ENCODE measurements at places on chromosomes 3 and 15. TPM values are rescaled to one million over a fixed set of nuclear protein-coding genes. Genes with fewer than 3 reads are reported as not detected.

DNA sequence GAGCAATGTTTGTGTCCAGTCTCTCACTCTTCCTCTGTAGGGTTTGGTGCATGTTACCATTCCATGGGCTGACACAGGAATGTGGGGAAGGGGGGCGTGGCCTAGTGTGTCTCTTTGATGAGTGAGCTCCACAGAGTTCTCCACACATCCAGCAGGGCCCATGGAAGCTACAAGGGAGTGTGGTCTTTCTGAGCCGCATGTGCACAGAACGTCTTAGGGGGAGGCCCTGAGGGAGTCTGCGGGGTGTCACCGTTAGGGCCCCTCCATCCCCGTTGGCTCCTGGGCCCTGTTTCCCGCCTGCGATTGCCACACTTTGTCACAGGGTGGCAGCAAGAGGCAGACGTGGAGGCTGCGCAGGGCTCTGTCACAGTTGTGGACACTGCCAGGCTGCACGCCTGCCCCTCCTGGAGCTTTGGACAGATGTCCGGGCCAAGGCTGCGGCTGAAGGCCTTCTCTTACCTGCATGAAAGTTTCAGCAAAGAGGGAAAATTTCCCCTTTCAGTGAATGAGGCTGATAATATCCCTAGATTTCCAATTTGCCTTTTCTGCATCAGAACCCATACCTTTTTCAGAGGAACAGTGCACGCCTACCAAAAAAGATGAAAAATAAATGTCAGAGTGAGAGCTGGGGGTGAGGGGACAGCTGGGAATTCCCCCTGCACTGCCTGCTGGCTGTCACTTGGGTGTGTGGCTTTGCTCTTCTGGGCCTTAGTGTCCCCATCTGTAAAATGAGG, 24.3 kb downstream of the CACNA2D3 start:
- no peak for ATAC-seq

- ATAC-seq: peak; percentile 93
Measured at GRCh38 chr15:40069178-40070165, 30.5 kb upstream of the SRP14 start.

DNA sequence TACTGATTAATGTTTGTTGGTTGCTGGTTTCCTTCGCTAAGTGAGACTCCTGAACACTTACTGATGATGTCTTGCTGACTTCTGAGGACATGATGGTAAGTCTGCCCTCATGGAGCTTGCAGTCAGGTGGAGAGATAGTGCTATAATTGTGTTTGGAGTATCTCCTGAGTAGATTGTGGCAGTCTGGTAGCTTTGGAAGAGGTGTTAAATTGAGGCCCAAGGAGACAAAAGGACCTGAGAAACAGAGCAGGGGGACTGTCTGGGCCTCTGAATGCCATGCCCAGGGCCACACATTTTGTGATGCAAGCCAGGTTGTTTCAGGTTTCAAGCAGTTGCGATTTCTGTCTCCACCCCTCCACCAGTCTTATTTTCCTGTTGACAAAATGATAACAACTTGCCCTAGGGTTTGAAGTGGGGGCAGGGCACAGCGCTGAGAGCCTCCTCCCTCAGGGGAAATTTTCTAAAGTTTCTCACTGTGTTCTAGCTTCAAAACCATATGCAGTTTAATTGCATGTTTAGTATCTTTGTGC, 16.7 kb downstream of the SMAD3 start:
- ATAC-seq: no peak

- no peak for ATAC-seq
Measured at GRCh38 chr3:192750201-192750600, 22.9 kb upstream of the FGF12 start.

GRCh38 chr15:39156166-39156565, 424.7 kb upstream of the THBS1 start:
- peak; percentile 44 for ATAC-seq

GRCh38 chr3:38151667-38152265, 13.3 kb downstream of the MYD88 start:
- ATAC-seq: no peak

GRCh38 chr3:181860235-181860634, 148.5 kb downstream of the SOX2 start:
- no peak for ATAC-seq

- ATAC-seq: no peak
Measured at GRCh38 chr3:130849091-130849552, 44.8 kb upstream of the ATP2C1 start.

DNA sequence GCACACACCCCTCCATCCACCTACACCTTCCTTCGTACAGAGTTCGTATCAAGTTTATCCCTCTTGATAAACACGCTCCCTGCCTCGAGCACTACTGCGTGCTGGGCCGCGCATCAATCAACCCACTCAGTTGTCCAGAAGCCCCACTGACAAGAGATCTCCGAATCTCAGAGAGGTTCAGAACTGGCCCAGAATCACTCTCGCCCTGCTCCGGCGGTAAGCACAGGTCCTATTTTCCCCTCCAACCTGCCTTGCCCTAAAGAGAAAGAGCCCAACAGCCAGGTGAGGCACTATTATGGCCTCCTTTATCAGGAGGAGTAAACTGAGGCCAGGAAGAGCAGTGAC, 494 bp upstream of the NISCH start:
- ATAC-seq: no peak

DNA sequence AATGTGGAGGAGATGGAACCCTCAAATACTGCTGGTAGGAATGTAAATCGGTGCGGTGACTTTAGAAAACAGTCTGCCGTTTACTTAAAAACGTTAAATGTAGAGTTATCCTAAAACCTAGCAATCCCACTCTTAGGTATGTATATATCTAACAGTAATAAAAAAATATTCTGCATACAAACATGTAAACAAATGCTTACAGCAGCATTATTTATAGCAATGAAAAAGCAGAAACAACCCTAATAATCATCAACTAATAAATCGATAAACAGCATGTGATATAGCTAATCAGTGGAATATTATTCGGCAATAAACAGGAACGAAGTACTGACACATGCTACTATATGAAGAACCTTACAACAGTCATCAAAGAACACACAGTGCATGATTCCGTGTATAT, 144.7 kb downstream of the CNTN3 start:
- no peak for ATAC-seq

GRCh38 chr3:161939918-161940620, 443.5 kb downstream of the OTOL1 start:
- peak; percentile 57 for ATAC-seq

DNA sequence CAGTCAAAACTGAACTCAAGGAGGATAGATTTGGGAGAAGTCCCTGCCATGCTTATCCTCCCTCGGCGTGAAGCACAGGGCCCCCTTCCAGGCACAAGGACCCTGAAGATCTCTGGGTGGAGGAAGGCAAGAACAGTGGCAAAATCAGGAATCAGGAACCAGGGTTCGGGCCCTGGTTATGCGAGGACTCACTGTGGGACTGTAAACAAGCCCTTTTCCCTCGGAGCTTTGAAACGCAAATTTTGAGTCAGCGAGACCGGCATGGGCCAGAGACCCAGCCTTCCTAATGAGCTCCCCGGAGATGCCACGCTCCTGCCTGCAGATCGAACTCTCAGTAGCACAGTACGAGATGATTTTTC, 70.1 kb downstream of the SLC12A8 start:
- no peak for ATAC-seq

GRCh38 chr3:56919137-56919796, 117.5 kb upstream of the ARHGEF3 start:
- ATAC-seq: no peak

DNA sequence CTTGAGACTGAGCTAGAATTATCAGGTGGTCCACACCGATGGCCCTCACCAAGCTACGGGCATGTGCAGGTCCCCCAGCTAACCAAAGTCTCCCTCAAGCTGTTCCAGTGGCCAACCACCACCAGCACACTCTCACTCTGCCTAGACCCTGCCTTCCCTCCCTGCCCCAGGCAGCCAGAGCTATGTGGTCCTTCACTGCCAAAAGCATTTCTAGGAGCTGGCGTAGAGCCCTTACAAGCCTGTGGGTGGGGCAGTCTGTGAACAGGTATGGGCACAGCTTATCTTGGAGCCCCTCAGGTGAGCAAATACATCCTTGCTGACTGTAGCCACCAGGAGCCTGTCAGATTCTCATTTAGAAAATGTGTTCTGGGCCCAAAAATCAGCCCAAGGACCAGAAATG, 159.8 kb upstream of the PPP2R3A start:
- no peak for ATAC-seq

DNA sequence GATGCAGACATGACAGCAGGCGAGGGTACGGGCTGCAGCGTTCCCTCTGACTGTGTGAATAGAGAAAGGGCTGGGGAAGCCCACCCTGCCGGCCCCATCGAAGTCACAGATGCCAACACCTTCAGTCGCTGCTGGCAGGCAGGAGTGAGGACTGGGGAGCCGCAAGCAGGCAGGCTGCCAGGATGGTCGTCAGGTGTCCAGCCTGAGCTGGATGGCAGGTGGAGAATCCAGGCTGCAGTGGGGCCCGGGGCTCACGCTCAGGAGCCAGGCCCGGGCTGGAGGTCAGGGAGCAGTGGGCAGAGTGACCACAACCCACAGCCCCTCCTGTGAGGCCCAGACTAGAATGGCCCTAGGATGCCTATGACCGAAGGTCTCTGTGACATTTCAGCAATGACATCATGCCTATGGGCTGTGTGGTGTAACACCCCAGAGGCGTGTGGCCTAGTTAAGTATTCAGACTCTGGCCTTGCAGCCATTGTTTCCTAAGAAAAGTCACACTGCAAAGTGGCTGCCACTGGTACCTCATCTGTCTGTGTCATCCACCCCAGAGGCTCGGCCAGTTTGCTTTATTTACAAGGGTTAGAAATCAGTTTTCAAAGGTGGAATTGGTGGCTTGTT, 15.7 kb downstream of the PRR23E start:
- peak; percentile 3 for ATAC-seq

- no peak for ATAC-seq
Measured at GRCh38 chr3:40398346-40398745, 11.4 kb downstream of the ENTPD3 start.

- peak; percentile 56 for ATAC-seq
Measured at GRCh38 chr3:12193485-12194165, 34.9 kb upstream of the TIMP4 start.

GRCh38 chr15:48875241-48875960, 2.5 kb upstream of the EID1 start:
- ATAC-seq: no peak

- no peak for ATAC-seq
Measured at GRCh38 chr3:130258532-130258952, 86.9 kb upstream of the COL6A5 start.

- ATAC-seq: no peak
Measured at GRCh38 chr15:80937718-80938117, 51.9 kb downstream of the MESD start.

DNA sequence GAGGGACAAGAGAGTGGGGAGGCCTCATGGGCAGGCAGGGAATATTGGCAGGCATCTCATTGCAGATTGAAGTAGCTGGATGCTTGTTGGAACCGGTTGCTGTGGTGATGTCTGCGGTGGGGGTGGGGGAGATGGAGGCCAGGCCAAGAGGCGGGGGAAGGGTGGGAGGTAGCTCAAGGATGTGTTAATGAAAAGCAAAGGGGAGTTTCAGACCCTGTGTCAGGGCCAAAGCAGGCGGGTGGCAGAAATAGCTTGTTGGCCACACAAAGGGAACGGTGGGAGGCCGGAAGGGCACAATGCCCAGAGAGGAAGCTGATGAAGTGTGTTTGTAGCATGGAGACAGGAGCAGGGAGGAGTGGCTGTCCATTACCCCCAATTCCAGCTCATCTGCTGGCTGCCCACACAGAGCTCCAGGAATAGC, 28.0 kb downstream of the CCDC33 start:
- ATAC-seq: no peak

DNA sequence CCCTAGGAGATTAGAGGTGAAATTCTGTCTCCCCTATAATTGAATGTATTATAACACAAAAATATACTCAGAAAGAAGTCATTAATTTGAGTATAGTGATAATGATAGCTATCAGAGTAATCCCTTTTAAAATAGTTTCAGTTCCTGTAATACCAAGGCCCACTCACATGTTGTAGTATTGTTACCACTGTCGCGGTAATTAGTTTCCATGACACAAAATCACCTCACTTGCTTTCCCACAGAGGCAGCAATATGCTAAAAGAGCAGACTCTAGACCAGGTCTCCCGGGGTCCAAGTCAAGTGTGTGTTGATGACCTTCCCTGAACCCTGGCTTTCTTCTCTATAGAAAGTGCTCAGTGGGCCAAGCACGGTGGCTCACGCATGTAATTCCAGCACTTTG, 39.5 kb upstream of the NSMCE3 start:
- no peak for ATAC-seq

GRCh38 chr3:3771567-3771966, 27.7 kb upstream of the LRRN1 start:
- ATAC-seq: no peak

CA12 gene
- total RNA-seq: 18.8 TPM

ADAMTS7 gene
- 4.7 TPM for total RNA-seq

P2RY1 gene
- total RNA-seq: 2.7 TPM

RLBP1 gene
- total RNA-seq: not detected

HGD gene
- total RNA-seq: not detected

RTP1 gene
- total RNA-seq: not detected

IQCF5 gene
- total RNA-seq: not detected

SLC9A9 gene
- total RNA-seq: 27.2 TPM

THAP10 gene
- 3.3 TPM for total RNA-seq

CCR4 gene
- total RNA-seq: not detected

SLC6A1 gene
- total RNA-seq: 0.67 TPM

EMC7 gene
- total RNA-seq: 43.9 TPM

DNASE1L3 gene
- total RNA-seq: 2.4 TPM

ZBED2 gene
- total RNA-seq: not detected

ANKRD34C gene
- not detected for total RNA-seq

ARGFX gene
- not detected for total RNA-seq

B3GALNT1 gene
- 3.2 TPM for total RNA-seq

ISY1 gene
- total RNA-seq: 25.1 TPM

RPUSD3 gene
- 41.2 TPM for total RNA-seq

DPPA4 gene
- not detected for total RNA-seq
